ENCODE measurements at places on chromosomes 4 and X.
A peak's percentile ranks its signal among the peaks of the same experiment; 100 is the strongest.

DNA sequence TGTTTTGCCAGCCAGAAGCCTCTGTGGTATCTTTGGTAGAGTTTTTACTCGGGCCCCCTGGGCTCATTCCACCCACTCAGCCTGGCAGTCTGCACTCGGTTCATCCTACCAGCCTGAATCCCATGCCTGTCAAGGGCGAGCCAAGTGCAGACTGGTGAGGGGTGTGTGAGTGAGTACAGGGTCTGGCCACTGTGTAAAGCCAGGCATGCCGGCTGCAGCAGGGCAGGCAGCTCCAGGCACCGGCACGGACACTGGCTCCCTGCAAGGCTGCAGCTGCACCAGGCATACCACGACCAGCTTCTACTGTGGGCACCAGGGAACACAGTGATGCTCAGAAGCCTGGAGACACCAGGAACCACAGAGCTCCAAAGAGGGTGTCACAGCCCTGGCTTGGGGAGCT is 194.0 kb upstream of the GALNT7 start:
- DNase-seq, result no peak

DNA sequence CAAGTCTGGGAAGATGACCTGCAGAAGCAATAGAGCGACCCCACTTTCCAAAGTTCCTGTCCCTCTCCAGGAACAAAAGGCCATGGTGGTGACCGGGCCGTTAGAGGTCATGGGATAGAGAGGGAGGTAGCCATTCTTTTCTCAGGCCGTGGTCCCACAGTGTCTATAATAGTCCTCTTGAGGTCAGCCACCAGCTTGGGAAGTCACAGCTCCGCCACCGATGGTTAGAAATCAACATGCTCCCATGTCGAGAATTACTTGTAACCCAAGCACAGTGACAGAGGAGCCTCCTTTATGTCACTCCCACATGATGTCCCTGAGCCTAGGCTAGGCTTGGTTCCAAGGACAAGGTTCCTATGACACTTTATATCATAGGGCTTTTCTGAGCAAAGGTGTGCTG is 48.3 kb upstream of the CBR4 start:
- no peak for DNase-seq

GRCh38 chr4:114684462-114684861 is 85.9 kb downstream of the UGT8 start:
- no peak for DNase-seq

- no peak for DNase-seq
Measured at GRCh38 chr4:9895333-9895705, 113.9 kb downstream of the DRD5 start.

- DNase-seq, result no peak
Measured at GRCh38 chr4:112190684-112191083, 40.9 kb upstream of the AP1AR start.

GRCh38 chr4:16492872-16493271 is 266.6 kb upstream of the TAPT1 start:
- DNase-seq, result peak; percentile 7

- peak; percentile 58 for DNase-seq
Measured at GRCh38 chrX:129823115-129823514, 20.6 kb downstream of the ZDHHC9 start.

DNA sequence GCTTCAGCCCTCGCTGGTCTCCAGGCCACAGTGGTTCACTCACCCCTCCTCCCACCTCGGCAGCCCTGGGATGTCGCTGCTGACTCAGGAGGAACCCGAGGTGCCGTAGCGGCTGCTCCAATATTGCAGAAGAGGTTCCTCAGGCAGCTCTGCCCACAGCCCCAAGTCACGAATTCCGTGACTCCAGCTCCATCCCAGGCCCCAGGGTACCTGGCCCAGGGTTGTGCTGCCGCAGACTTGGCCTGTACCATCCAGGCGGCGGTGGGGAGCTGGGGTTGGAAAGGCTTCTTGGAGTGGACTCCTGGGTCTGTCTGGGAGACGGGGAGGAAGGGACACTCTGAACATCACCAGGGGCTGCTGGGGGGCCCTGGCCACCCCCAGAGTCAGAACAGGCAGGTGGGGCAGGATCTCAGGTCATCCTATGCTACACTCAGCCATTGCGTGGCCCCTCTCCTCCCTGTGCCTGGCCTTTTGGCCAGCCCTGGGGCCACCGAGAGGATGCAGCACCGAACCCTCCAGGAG is 728 bp upstream of the HGFAC start:
- DNase-seq, result peak; percentile 85

GRCh38 chr4:130335417-130336194 is 1239.7 kb downstream of the C4orf33 start:
- no peak for DNase-seq

- no peak for DNase-seq
Measured at GRCh38 chr4:43163101-43163792, 270.7 kb downstream of the GRXCR1 start.

DNA sequence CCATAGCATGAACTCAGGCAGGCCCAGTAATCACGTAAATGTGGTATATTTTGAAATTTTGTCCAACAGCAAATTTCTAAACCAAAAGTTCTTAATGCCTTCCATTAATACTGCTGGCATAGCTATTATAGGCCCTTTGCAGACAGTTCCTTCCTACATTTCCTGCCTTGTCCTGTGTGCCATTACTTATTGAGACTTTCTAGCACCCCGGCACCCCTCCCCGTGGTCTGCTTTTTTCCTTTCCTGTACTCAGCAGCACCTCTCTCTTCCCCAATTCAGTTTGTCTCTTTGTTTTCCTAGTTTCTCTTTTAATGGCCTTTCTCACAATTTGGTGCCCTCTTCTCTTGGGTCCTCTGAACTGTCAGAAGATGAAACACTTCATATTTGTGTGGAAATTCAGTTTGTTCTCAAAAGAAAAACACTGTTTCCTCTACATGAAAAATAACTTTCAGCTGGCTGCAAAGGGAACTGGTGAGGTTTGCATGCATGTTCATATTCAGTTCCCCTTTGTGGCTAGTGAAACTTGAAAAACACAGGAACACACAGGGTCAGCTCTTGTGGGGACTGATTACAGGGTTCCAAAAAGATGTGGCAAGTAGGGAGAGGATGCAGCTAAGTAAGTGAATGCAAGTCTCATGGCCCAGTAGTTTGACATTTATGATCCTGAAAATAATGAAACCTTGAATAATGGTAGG is 17.1 kb downstream of the GPR34 start:
- no peak for DNase-seq

DNA sequence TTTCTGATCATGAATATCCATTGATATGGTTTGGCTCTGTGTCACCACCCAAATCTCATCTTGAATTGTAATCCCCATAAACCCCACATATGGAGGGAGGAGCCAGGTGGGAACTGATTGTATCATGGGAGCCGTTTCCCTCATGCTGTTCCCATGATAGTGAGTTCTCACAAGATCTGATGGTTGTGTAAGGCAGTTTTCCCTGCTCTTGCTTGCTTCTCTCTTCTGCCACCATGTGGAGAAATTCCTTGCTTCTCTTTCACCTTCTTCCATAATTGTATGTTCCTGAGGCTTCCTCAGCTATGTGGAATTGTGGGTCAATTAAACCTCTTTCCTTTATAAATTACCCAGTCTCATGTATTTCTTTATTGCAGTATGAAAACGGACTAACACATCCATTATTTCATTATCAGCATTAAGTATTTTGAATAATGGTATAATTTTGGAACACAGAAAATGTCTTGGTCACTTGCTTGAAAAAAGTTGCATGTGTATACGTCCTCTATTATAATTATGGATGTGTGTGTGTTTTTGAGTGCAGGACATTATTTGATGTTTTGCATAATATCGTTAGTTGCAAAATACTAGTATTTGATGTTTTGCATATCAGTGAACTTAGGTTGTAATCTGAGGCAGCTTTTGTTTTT is 334.6 kb downstream of the PCDH10 start:
- DNase-seq, result peak; percentile 36

GRCh38 chr4:54908763-54909162 is 216.6 kb downstream of the KDR start:
- DNase-seq, result peak; percentile 57

DNA sequence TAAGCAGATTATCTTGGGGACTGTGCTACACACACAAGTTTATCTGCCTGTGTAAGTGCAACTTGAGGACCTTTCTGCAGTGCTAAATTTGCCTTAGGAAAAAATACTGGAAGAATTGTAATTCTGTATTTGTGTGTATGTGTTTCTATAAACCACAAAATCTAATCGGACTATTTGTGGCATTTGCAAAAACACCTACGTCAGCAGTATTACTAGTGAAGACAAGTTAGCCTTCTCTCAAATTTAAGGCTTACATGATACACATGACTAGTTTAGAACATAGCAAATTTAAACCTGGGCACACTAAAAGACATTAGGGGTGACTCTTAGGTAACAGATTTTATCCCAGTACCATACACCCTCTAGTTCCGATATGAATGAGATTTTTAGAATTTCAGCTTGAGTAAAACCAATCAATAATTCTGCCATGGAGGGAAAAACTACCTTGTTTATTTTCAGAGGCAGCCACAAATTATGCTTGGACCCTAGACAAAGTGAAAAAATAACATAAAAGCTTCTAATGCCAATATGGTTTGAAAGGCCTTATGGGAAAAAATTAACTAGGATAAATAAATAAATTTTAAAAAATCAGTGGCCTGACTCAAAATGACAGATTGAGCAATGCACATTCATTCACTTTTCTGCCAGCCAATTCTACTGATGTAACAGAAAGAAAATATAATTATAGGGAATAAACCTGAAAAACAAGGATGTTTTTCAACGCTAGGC is 176.4 kb downstream of the SNCA start:
- no peak for DNase-seq

GRCh38 chrX:108299101-108299591 is 139.1 kb downstream of the COL4A6 start:
- DNase-seq, result no peak

DNA sequence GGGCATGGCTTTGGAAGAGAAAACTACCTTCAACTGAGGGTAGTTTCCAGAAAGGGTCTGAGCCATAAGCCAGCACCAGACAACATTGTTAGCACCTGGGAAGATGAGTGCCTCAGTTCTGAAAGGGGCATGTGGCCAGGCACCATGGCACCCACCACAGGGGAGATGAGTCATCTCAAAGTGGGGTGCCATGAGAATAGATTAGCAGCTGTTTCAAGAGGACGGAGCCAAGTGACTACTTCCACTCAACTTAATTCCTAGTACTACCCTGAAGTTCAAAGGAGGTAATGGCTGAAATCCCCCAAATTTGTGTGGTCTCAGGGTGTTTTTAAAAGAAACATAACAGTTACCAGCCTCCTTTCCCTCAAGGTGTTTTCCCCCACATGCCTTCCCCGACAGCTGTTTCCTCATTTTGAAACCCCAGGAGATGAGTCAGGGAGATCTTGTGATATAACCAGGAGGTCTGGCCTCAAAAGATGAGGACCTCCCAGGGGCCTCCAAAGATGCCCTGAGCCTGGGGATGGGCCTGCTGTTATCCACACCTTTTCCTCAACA is 27.8 kb upstream of the FTHL17 start:
- DNase-seq, result no peak

DNA sequence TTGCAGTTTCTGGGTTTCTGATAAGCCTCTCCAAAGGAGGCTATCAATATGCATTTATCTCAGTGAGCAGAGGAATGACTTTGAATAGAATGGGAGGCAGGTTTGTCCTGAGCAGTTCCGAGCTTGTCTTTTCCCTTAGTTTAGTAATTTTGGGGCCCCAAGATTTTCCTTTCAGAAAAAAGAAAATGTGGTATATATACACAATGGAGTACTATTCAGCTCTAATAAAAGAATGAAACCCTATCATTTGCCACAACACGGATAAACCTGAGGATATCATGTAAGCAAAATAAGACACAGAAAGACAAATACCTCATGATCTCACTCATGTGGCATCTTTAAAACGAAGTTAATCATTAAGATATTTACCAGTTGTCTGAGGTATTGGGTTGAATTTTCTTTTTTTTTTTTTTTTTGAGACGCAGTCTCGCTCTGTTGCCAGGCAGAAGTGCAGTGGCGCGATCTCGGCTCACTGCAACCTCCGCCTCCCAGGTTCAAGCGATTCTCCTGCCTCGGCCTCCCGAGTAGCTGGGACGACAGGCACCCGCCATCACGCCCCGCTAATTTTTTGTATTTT is 540 bp downstream of the ZNF721 start:
- DNase-seq, result peak; percentile 5

DNA sequence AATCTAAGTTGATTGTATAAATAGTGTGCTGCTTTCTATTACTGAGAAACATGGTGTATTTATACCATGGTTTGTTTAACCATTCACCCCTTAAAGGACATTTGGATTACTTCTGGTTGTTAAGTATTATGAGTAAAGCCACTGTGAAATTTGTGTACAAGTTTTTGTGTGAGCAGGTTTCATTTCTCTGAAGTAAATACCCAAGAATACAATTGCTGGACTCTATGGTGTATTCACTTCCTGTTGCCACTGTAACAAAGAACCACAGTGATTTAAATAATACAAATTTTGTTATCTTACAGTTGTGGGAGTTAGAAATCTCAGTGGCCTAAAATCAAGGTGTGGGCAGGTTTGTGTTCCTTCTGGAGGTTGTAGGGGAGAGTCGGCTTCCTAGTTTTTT is 869.6 kb downstream of the CCSER1 start:
- DNase-seq, result no peak

GRCh38 chrX:11254417-11255109 is 38.6 kb upstream of the AMELX start:
- no peak for DNase-seq

- peak; percentile 65 for DNase-seq
Measured at GRCh38 chrX:136710325-136710951, 62.5 kb downstream of the CD40LG start.

DNA sequence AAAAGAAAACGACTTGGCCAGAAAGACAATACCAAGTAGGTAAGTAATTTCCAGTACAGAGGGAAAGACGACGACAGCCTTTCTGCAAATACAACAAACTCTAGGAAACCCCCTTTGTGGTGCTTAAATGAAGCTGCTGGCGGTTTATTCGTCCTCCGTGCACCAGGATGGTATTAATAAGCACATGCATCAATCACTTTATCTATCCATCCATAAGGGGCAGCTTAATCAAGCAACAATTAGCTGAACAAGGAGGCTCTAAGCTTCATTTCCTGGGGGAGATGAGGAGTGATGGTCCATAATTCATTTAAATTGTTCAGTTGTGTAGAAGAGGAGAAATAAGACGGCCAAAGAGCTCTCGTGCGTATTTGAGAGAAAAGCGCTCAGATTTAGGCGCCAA is 26.2 kb downstream of the IRF2 start:
- no peak for DNase-seq

- no peak for DNase-seq
Measured at GRCh38 chr4:153934688-153935017, 145.8 kb upstream of the SFRP2 start.

GRCh38 chrX:79366873-79367749 is at the start of gene ITM2A:
ITM2A (minus strand) TSS chrX:79367334; CDS start chrX:79367215, 119 bp downstream.
- DNase-seq, result no peak

GRCh38 chr4:82621251-82621650 is 59.5 kb upstream of the TMEM150C start:
- DNase-seq, result no peak

- no peak for DNase-seq
Measured at GRCh38 chr4:177451108-177451500, 8.9 kb upstream of the AGA start.

DNA sequence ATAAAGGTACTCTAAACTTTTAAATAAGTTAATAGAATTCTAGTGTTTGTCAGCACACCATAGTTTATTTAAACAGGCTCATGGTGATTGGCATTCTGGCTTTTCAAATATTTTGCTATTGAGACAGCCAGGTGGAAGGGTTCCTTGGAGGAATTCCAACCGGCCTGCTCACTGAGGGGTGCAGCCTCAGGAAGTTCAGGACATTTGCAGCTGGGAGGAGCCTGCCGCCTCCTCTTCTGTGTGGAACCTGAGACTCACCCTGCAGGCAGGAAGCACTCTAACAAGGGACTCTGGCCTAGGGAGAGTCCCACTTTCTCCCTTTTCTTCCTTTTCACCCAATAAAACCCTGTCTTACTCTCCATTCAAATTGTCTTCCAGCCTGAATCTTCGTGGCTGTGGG is 1328.0 kb downstream of the FSTL5 start:
- DNase-seq, result peak; percentile 21

Data from M059J (cell line).